Right ventricle myocardium superior (tissue), 1 donor: ENCODE measurements at places on chromosomes 16 and 17.

DNA sequence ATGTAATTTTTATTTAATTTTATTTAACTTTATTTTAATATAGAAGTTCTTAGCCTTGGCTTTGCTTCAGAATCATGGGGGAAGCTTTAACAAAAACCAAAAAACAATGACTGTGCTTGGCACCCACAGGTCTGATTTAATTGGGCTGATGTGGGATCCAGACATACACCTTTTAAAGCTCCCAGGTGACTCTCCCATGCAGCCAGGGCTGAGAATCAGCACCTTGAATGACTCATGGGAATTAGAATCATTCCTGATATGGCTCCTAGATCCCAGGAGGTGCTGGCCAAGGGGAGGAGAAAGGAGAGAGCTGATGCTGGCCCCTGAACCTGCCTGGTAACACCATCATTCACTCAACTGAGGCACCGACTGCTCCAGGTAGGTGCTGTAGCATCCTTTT is 240.7 kb downstream of the PARN start:
- no peak for DNase-seq

DNA sequence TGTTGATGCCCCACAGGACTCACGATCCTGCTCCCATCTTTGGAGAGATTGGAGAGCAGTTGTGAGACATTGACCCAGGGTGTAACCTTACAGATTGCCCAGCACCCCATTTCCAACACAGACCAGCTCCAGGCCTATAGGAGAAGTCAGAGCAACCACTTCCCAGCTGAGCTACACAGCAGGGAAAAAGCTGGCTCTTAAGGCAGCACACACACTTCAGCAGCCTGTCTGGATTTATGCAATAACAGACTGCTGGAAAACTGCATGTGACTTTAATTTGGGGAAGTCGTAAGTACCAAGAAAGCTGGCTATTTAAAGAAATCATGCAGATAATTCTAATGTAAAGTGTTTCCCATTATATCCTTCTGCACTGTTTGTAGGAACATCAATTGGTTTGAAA is 30.8 kb downstream of the NOG start:
- DNase-seq = no peak

- no peak for DNase-seq
Measured at GRCh38 chr17:36999471-36999870, 50.7 kb downstream of the AATF start.

DNA sequence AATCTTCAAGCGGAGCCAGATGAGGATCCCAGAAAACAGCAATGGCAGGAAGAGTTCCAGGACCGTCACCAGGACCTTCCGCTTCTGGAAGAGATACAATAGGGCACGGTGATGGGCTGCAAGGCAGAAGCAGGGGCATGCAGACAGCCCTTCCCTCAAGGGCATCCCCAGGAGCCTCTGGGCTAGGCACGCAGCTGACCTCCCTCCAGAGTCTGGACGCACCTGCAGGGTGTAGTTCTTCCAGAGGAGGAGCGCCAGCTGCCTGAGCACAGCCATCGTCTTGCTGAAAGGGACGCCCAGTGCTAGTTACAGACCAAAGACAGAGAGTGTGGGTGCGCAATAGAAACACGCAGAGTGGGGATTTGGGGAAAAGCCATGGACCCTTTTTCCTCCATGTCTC is 14.3 kb downstream of the ABCA3 start:
- DNase-seq = no peak

DNA sequence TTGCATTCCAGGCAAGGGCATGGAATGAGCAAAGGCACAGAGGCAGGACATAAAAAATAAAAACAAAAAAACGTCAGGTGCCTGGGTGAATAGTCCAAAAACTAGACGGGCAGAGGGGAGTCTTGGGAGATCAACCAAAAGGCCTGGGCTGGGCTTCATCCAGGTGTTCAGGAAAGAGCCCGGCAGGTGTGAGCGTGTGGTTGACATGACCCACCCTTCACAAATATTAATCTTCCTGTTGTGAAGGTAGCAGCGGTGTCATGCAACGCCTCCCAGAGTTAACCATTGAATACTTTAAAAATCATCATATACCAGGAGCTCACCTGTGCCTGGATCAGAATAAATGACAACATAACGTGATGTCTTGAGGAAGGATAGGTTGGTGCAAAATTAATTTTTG is 90.6 kb downstream of the USP22 start:
- no peak for DNase-seq
